ENCODE measurements at places on chromosomes 3 and 15.

DNA sequence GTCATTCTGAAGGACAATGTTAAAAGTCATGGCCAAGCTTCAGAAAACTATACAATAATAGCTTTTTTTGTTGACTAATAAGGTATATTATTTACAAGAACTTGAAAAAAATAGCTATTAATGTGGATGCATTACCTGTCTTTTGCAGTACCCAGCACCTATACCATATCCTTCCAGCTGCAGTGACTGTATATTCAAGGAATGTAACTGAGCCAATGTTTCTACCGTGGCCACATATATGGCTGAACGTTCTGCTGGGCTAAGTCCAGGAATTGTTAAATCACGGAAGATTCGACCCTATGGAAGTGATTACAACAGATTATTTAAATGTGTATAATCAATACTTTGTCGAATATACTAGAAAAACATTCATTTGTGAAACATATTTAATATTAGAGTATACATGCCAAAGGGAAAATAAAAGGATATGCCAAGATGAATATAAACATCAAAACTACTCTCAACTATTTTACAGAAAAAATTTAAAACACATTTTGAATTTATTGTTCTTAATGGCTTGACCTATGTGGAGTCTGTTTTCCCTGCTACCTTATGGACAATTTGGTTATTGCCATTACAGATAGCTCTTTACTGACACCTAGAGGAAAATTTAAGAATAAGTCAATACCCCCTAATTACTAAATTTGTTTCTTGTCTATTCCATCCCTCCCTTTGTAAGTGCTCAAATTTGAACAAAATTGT, 17.6 kb downstream of the ACAD11 start:
- DNase-seq = no peak

DNA sequence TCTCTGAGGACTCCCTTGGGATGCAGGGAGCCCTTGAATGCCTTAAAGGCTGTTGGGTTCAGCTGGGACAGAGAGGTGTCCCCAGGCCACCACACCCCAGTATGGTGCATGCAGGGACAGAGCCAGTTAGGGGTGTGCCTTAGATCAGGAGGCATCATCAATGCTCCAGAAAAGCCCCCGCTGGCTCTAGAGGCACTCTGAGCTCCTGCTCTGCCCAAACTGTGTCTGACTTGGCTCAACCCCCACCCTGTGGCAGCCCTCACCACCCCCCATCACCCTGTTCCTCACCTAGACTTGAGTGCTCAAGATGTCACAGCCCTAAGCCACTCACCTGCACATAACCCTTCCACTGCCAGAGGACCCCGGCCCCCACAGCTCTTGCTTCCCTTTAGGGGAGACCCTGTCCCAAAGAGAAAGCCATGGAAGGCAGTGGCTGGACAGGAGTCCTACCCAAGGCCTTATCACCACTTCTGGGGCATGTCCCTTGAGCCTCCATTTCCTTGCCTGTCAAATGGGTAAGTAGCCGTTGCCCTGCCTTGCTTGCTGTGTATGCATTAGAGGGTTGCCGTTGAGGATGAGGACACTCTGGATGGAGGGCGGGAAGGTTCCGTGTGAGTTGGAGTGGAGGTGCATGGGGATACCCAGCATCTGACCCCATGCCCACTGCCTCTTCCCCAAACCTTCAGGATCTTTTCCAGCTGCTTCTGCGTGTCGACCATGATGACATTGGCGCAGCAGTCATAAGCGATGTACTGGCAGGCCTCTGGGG, 41.4 kb downstream of the ACSBG1 start:
- no peak for DNase-seq

DNA sequence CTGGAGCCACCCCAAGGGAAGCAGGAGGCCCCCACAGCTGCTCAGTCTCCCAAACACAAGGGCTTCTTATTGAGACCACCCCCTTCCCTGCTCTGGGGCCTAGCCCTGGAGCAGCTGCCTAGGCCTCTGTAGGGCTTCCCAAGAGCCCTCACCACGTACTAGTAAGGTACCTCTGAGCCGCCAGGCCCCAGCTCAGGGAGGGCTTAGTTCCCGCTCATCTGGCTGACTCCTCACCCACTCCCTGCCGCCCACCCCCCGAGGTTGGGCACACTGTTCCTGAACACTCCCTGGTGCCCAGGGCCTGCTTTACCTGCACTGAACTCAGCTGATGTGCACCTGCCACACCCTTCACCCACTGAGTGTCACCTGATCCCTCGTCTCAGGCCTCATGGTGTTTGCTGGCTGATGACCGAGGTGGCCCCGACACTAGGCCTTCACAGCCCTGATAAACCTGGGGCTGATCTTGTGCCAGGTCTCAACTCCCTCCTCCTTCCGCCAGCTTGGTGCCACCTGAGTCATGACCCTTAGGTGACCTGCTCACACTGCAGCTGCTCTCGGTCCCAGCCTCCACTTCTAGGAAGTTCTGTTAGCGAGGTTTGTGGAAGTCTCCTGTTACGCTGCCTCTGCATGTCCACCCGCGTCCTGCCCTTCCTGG, 18.0 kb upstream of the SPTBN5 start:
- DNase-seq = no peak

- no peak for DNase-seq
These were observed 2.6 kb downstream of the TMCC1 start for GRCh38 chr3:129890891-129891290.

DNA sequence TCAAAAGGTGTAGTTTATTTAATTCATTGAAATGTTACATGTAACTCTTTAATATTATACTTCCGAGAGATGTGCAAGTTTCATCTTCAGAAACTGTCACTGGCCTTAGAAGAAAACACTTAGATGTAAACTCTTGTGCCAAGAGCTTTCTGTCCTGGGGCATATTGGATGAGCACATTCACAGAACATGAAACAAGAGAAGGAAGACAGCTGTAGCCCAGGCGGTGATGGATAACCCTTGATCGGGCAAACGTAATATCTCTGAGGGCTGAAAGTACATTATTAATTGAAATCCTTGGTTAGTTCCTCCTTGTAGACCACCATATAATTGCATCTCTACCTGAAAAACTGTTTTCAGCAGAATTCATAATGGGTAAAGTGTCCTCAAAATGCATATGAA, 67.4 kb downstream of the MECOM start:
- no peak for DNase-seq

DNA sequence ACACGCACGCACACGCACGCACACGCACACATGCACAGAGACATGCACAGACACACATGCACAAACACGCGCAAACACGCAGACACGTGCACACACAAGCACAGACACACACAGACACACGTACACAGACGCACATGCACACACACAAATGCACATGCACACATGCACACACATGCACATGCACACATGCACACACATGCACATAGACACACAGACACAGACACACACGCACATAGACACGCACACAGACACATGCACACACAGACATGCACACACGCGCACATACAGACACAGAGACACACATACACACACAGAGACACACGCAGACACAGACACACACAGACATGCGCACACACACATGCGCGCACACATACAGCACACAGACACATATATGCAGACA, 26.4 kb upstream of the PIGZ start:
- DNase-seq = no peak

- DNase-seq = no peak
These were observed 260.1 kb upstream of the CTNNB1 start for GRCh38 chr3:40939030-40939740.

DNA sequence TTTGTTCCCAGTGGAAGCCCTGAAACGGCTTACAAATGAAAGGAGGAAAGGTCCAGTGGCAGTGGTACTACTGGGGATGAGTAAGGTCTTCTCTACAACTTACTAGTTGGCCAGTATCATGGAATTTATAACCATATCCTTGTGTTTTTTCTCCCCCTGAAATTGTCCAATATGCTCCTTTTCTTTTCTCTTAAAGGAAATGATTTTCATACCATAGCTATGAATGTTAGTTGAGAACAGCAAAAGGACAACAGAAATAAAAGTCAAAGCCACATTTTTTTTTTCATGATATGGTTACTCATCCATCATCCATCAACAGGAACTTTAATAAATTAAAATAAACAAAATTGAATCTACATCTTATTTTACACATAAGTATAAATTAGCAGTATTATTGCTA, 450.4 kb downstream of the MFSD1 start:
- no peak for DNase-seq

GRCh38 chr3:37145611-37146010, 28.8 kb downstream of the LRRFIP2 start:
- DNase-seq = no peak

GRCh38 chr3:162295323-162295983, 798.8 kb downstream of the OTOL1 start:
- DNase-seq = no peak
